Activated CD4-positive, alpha-beta T cell treated with anti-CD3 and anti-CD28 coated beads for 36 hours (primary cell): ENCODE measurements at places on chromosomes 12 and 14.

- DNase-seq, result no peak
These were observed 76.2 kb upstream of the KCNA1 start for GRCh38 chr12:4833524-4833923.

DNA sequence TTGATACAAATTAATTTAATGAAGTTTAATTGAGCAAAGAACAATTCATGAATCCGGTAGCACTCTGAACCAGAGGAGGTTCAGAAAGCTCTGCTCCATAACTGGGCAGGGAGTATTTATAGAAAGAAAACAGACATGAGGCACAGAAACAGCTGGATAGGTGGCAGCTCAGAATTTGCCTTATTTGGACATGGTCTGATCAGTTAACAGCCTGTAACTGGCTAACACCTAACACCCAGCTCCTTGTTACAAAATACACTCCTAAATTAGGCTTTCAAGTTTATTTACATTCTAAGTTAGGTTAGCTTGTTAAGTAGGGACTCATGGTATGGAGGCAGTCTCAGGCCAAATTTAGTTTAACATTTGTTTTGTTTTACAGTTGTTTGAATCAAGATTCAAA is 67.8 kb upstream of the TMCC3 start:
- DNase-seq, result no peak

DNA sequence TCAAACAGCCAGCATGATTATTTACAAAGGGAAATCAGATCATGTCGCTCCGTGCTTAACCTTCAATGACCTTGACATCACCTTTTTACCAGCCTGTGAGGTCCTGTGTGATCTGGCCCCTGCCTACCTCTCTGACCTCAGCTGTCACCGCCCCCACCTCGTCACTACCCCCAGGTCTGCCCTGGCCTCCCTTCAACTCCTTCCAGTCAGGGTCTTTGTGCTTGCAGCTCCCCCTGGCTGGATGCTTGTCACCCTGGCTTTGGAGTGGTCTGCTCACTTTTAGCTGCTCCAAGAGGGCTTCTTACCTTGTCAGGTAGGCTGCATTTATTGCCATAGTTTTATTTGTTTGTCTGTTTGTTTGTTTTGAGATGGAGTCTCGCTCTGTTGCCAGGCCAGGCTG is 8.2 kb upstream of the MAX start:
- no peak for DNase-seq

DNA sequence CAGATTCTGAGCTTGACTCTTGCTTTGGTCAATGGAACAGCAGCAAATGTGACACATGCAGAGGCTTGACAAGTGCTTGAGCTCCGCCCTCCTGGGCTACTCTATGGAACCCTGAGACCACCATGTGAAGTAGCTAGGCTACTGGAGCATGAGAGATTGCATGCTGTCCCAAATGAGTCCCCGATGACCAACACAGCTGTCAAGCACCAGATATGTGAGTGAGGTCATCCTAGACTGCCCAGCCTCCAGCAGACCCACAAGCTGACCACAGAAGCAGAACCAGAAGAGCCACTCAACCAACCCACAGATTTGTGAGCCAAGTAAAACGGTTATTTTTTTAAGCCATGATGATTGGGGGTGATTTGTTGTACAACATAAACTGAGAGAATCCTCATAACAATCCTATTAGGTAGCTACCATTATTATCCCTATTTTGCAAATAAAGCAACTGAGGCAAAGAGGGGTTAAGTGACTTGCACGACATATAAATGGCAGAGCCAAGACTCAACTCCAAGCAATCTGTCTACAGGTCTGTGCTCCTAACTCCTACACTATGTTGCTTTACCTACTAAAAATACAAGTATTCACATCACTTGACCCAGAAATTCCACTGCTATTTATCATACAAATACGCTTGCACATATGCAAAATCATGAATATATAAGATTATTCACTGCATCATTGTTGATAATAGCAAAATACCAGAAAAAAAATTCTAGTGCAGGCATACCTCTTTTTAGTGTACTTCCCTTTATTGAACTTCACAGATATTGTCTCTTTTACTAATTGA is 136.2 kb downstream of the NDUFA12 start:
- DNase-seq, result no peak

GRCh38 chr12:111792155-111792855 is 25.6 kb downstream of the ALDH2 start:
- peak; percentile 14 for DNase-seq

GRCh38 chr14:93702946-93703345 is 85.3 kb downstream of the PRIMA1 start:
- no peak for DNase-seq

DNA sequence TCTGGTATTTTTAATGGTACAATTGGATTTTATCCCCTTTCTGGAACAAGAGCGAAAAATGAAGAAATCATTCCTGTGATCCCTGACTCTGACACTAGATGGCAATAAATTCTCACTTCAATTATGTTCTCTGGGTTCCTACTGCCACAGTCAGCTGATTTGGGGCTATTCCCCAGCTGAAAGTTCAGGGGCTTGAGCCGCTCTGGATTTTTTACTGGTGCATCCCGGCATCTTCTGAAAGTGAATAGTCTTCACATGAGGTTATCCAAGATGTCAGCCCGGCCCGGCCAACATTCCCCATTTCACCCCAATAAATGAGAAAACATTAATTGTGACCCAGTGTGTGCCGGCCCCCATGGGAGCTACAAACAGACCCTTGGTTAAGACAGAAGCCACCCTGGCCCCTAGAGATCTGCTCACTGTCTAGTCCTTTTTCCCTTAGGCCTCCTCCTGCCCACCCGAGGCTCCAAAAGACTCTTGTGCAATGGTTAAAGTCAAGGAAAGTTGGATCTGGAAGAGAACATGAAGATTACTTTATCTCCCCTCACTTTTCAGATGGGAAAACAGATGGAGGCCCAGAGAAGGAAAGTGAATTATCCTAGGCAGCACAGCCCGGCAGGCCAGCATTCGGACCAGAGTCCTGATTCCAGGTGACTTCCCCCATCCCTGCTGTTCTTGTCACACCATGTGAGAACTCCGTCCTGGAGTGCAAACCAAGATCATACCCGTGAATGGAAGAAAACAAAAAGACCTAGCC is 20.8 kb downstream of the CKAP4 start:
- DNase-seq, result peak; percentile 29
